ENCODE measurements at places on chromosomes 5 and 9. TPM values are rescaled to one million over a fixed set of nuclear protein-coding genes. Genes with fewer than 3 reads are reported as not detected.

GRCh38 chr5:178375348-178375747, 142.7 kb upstream of the PHYKPL start:
- no peak for DNase-seq

GRCh38 chr9:118362596-118362995, 658.4 kb downstream of the TLR4 start:
- DNase-seq = no peak

- no peak for DNase-seq
Observed at GRCh38 chr9:72896439-72896838, 56.4 kb downstream of the ALDH1A1 start.

GRCh38 chr5:1294835-1295649, at the start of gene TERT:
Gene TERT, minus strand, starts transcription at chr5:1295068. Its CDS starts 79 bp downstream, at chr5:1294989.
- DNase-seq = no peak

DNA sequence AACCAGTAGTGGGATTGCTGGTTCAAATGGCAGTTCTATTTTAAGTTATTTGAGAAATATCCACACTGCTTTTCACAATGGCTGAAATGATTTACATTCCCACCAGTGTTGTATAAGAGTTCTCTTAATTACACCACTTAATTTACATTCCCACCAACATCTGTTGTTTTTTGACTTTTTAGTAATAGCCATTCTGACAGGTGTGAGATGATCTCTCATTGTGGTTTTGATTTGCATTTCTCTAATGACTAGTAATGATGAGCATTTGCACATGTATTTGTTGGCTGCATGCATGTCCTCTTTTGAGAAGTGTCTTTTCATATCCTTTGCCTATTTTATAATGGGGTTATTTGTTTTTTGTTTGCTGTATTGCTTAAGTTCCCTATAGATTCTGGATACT, 688.3 kb downstream of the PRR16 start:
- no peak for DNase-seq

Gene AQP7
- 12.8 TPM for polyA plus RNA-seq

DNA sequence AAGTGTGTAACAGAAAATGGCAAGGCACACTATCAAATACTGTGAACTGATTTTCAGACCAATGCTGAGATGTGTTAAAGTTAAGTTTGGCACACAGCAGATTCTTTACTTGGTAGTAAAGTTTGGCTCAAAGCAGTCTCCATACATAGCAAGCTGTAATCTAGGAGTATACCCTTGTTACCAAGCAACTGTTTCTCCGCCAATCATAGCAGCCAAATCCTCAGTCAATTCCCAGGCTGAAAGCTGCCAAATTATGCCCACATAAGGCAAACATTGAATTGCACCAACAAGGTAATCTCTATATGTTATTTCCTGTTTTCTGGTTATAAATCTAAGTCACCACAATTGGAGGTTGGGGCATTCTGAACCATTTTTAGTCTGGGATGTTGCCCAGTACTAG, 345.7 kb downstream of the DEPDC1B start:
- DNase-seq = no peak

DNA sequence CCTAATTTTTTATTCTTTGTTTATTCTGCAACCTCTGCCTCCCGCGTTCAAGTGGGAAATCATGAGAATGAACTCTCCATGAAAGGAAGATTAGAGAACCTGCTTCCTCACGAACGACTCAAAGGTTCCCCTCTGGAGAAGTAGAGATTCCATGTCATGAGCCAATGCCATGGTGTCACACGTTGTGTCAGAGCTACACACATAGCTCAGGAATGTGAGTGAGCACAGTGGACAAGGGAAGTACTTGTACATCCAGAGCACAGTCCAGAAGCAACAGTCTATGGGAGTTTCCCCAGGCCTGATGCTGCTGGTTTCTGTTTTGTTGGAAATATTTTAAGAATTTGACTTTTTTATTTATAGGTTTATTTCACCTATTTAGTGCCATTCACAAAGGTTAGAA, 26.8 kb upstream of the PPP2CA start:
- no peak for DNase-seq

Gene SLC34A3
- polyA plus RNA-seq = 7.5 TPM

GRCh38 chr5:68141494-68141893, 74.1 kb upstream of the PIK3R1 start:
- DNase-seq = no peak

DNA sequence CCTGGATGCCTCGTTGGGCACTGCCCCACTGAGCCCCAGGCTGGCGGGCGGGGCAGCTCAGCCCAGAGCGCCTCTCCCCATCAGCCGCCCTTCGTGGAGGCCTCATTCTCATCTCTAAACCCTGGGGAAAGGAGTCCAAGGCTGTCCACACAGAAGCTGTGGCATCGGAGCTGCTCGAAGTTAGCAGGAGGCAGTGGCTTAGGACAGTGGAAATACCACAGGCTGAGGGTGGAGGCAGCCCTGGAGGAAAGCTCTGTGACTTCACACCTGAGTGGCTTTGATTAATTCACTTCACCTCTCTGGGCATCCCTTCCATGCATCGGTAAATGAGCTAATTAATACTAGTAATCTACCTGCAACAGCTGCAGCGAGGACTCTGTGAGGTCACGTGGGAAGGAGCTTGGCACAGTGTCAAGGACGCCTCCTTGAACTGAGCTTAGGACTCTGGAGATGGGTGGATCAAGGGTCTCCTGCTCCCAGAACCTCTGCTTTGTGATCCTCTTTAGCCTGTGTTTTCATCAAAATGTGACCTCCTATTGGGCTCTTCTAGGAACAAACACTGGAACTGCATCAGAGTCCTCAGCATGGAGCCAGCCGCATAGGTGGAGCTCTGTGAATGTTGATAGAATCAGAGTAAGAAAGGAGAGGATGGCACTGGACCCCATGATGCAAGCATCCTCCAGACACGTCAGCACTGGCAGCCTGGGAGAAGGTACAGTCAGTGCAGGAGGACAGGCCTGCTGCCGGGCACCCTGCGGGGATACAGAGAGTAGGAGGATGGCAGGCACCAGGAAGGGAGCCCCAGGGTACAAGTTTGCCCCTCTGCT, 842 bp upstream of the ANGPTL2 start:
- peak; percentile 35 for DNase-seq

DNA sequence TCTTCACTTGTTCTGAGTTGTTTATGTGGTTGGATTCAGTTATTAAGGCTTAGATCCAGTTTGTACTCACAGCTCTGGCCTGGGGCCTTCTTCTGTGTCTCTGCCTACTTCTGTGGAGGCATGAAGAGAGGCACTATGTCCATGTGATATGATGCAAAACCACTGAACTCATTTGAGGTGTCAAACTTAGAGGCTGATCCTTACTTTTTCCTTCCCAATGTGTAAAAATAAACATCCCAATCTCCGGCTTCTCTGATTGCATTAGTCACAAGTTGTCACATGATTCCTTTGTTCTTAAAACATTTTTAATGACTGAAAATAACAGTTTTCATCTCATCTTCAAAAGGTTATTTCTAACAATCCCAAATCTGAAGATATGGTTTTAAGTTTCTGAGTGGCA, 276.0 kb upstream of the RGMB start:
- no peak for DNase-seq

GRCh38 chr5:53250201-53250550, 140.6 kb upstream of the MOCS2 start:
- no peak for DNase-seq

DNA sequence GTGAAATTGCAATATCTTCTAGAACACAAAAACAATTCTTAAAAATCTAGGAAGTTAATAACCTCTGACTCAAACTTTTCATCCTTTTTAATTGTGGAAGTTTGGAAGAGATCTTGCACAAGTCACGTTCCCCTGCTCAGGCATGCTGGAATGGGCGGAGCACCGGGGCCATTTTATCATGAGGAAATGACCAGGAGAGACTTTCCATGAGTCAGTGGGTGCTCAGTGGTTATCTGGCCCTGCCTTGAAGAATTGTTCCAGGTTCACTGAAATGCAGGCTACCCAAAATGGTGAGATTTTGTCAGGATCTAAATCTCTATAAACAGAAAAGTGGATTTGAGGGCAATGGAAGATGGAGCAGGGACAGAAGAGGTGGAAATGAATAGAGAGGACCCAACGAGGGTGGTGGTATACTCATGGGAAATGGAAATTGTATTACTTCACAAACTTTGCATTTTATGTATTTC, 61.2 kb downstream of the FYB1 start:
- no peak for DNase-seq

DNA sequence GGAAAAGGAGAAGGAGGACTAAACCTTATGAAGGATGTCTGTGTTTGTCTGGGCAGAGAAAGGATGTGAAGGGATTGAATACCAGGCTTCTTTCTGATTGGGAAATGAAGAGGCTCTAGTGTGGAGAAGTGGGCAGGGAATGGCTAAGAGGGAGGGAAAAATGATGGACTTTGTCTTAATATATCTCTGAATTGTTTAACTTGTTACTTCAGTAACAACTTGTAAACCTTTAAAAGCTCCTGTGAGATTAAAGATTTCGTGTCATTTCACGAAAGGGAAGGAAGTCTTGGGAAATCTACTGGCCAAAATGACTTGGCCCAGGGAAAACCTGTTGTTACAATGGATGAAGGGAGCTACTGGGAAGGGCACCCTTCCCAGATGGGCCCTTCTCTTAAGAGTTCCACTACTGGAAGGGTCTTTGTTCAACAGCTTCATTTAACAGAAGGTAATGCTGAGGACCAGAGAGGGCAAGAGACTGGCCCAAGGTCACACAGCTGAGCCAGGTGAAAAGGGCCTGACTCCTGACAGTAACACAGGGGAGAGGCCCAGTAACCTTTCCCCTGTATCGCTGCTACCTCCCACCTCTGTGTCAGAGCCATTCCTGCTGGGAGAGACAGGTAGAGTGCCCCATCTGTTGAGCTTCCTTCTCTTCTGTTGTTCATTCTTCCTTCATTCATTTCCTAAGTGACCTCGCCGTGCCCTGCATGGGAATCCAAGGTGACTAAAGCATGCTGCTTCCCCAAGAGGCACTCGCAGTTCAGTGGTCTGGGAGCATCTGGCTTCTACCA, 5.1 kb upstream of the TCOF1 start:
- no peak for DNase-seq

Gene ST8SIA4
- 6.7 TPM for polyA plus RNA-seq

Gene POLR3G
- polyA plus RNA-seq = 2.1 TPM

Gene ATP10B
- 0.55 TPM for polyA plus RNA-seq

DNA sequence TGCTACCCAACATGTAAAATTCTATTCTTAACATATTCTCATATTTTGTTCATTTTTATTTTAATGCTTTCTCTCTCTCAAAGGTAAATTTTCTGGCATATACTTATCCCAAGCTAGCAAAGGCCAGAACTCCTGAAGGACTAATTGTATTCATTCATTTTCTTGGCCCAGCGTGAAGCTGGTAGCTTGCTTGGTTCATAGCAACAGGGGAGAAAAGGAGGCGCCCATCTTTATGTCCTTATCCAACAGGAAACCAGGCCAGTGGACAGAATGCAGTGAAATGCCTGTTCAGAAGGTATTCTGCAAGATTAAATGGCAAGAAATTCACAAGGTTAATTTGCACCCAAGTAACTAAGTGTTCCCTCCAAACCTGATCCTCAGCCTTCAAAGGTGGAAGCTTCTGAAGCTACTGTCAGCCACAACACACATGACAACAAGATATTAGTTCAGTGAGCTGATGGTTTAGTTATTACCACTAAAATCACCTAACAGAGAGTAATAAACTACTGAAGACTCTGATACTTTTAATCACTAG, 5.6 kb downstream of the EFNA5 start:
- DNase-seq = no peak

Gene CENPH
- polyA plus RNA-seq = 26.5 TPM

- no peak for DNase-seq
Observed at GRCh38 chr5:10591966-10592365, 28.1 kb downstream of the ANKRD33B start.

Gene TSSK1B
- not detected for polyA plus RNA-seq

GRCh38 chr5:97074859-97075489, 67.4 kb downstream of the LIX1 start:
- DNase-seq = no peak

DNA sequence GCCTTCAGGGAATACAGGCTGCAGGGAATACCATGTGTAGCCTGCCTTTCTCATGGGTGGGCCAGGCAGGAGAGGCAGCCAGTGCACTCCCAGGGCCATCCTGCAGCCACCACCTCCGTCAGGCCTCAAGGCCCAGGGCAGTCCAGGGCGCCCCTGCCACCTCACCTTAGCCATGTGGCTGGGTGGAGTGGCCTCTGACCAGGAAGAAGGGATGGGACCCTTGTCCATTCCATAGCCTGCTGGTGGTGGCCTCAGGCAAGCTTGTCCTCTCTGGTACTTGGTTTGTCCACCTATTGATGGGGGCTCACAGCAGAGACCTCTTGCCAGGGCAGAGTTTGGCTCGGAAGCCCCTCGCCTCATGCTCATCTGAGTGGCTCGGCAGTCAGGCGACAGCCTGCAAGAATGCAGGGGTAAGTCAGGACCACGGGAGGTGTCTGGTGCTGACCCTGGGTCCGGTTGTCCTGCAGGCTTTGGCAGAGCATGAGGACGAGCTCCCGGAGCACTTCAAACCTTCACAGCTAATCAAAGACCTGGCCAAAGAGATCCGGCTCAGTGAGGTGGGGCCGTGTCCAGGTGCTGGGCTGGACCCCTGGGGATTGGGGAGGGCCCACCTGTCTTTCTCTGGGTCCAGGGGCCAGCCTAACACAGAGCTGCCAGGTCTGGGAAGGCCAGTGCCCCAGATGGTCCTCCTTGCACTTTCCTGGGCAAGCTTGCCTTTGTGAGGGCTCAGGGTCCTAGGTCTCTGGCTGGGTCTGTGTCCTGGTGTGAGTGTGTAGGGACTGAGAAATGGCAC, 82.9 kb downstream of the PHF2 start:
- DNase-seq = no peak

- DNase-seq = no peak
Observed at GRCh38 chr5:124824637-124825158, 78.3 kb upstream of the ZNF608 start.
